ENCODE measurements at places on chromosomes 5 and 9.

- no peak for DNase-seq
Measured at GRCh38 chr5:157343842-157344790, 78.2 kb downstream of the CYFIP2 start.

DNA sequence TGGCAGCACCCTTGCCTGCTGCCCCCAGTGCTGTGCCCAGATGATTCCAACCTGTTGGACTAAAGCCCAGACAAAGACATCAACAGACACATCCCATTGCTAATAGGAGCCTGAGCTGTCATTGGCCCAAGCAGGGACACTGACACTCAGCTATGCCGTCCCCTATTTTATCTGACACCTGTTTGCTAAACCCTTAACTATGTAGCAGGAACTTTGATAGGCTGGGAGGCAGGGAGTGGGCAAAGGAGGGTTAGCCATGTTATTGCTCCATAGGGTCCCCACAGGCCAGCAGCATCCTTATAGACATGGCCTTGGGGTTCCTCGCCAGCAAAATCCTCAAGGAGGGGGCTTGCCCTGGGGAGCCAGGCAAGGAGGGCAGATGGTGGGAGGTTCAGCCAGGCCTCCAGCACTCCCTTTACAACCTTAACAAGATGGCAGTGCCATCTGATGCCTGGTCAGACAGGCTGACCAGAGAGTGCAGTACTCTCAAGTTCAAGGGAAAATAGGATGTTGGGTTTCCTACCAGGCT, 50.4 kb upstream of the CDKN2AIPNL start:
- DNase-seq, result no peak

DNA sequence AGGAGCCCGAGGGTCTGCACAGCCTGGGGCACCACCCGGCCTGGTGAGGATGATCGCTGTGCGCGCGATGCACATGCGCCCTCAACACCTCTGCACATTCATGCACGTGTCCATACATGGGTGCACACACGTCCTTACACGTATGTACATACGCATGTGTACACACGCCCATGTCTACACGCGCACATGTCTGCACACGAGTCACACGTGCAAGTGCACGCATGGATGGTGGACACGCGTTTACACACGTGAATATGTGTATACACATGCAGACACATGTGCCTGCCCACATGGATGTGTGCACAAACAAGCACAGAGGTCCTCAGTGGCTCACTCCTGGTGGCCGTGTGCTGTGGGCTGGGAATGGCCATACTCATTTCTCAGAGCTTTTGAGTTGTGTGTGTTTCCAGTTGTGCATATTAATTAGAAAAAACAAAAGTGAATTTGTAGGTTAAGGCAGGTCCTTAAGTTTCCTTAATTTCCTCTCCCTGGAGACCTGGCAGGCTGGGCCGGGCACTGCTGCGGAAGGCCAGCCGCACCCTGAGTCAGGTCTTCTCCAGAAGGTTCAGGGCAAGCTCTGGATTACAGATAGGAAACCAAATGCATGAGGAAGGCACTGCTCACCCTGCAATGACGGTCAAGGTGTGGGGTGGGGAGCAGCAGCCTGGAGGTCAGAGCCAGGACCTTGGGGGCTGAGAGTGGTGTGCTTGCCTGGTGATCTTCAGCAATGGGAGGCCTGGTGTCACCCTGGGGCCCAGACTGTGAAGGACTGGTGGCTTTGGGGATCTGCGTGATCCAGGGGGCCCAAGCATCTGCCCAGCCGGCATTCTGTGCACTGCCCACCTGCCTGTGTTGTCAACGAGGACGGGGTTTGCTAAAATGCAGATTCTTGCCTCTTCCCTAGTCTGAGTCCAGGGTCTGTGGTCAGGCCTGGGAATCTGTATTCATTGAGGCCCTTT, 1.3 kb upstream of the RNU6ATAC start:
- peak; percentile 40 for DNase-seq

- no peak for DNase-seq
Measured at GRCh38 chr5:53928641-53929040, 368.2 kb downstream of the NDUFS4 start.

DNA sequence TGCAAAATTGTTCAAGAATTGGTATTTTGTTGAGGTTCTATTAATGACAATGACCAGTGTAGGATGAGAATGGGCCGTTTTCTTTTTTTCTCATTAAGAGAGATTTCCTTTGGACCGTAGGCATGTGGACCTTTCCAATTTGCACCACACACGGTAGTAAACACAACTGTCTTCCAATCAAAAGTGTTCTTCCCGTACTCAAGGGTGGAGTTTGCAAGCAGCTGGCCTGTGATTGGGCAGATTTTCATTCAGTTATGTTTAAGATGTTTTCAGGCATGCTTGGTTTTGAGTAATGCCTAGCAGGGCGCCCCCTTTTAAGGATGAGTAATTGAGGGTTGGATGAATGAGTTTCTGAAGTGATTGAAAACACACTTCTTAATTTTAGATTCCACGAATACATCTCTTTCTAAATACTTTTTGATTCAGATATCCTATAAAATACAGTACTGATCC, 2.5 kb downstream of the KDM3B start:
- peak; percentile 74 for DNase-seq

- no peak for DNase-seq
Measured at GRCh38 chr9:34267660-34268059, 61.4 kb downstream of the KIF24 start.

DNA sequence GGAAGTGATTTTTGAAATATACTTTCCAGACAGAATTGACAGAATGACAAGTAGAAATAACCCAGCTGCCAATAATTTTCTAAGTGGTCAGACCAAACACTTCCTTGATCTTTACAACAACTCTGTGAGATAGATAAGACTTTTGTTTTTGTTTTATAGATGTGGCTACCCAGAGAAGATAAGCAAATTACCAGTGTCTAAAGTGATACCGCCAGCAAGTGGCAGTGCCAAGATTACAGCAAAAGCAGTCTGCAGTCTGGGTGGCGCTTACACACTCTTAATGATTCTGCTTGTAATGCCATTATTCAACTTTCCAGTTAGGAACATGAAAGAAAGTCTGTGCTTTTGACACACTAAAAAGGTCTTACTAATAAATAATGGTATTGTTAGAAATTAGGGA, 92.1 kb downstream of the HCN1 start:
- no peak for DNase-seq

GRCh38 chr5:1187234-1187949, 14.0 kb upstream of the SLC6A19 start:
- DNase-seq, result no peak

- no peak for DNase-seq
Measured at GRCh38 chr9:96009690-96010472, 134.4 kb downstream of the ERCC6L2 start.

DNA sequence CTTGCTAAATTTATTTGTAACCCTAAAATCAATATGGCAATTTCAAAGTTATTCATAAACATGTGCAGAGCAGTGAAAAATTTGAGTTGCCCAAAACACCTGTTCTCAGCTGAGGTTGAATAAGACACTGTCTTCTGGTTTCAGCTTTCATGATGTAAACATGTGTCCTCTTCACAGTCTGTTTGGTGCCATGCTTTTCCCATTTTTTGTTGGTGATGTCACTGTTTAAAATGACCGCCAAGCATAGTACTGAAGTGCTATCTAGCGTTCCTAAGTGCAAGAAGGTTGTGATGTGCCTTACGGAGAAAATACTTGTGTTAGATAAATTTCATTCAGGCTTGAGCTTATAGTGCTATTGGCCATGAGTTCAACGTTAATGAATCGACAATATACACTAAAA, 580.8 kb downstream of the ACTL7B start:
- no peak for DNase-seq

GRCh38 chr9:105062222-105062855, 134.4 kb upstream of the ABCA1 start:
- DNase-seq, result no peak

DNA sequence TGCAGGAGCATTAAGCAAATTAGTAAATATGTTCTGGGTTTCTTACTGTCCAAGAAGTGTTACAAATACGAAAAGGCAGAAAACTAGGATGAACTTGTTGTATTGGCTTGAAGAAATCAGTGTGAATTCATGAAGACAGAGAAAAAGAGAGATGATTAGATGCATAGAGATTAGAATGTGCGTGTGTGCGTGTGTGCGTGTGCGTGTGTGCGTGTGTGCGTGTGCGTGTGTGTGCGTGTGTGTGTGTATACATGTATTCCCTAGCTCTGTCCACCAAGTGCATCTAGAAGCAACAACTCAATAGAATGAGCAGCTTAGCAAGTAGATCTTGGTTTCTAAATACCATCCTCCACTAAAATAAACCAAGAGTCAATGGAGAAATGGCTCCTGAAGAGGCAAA, 41.5 kb downstream of the SMIM23 start:
- no peak for DNase-seq

- no peak for DNase-seq
Measured at GRCh38 chr9:114397219-114397847, 9.6 kb upstream of the AKNA start.

DNA sequence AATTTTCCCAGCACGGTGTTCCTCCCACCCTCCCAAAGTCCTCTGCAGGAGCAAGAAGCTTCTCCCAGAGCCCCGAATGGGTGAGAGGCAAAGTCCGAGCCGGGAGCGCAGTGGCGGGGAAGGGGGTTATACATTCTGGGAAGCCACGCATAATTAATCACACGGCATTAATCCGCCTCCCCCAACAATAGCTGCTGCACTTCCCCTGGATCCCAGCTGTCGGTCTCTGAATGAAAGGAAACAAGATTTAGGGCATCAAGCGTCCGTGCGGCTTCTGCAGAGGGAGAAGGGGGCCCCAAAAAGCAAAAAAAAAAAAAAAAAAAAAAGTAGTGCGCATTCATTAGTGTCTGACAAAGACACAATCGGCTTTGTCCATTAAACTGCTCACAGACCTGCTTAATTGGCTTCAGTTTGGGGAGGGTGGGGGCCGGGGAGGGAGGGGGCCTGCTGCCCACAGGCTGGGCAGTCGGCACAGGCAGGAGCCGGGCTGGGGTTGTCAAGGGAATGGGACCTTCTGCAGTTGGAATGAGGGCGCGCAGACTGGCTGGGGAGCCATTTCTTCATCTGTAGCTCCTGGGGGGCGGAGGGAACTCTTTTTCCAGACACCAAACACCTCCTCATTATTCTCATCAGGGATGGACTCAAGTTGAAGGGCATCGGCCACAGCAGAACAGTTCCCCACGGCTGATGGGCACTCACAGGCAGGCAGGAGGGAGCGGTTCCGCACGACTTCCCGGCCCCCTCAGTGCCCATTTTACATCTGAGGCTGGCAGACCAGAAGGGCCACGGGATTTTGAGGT, 3.4 kb downstream of the NOTCH1 start:
- DNase-seq, result no peak

DNA sequence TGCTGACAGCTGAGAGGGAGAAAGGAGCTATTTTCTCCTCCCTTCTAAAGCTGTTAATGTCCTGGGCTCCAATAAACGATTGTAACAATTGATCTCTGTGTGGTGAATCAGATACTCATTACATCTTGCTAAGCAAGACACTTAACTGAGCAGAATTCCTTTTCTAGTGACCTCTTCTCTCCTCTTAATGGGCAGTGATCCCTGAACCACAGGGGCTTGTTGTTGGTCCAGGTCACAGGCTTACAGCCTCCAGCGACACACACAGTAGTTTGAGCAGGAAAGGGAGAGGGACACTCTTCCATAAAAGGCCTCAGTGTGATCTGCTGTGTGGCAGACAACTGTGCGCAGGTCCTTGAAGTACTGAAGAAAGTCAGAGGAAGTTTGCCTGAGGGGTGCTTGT, 58.5 kb upstream of the MYO10 start:
- no peak for DNase-seq

GRCh38 chr5:83451955-83452354, 19.6 kb upstream of the VCAN start:
- DNase-seq, result no peak

DNA sequence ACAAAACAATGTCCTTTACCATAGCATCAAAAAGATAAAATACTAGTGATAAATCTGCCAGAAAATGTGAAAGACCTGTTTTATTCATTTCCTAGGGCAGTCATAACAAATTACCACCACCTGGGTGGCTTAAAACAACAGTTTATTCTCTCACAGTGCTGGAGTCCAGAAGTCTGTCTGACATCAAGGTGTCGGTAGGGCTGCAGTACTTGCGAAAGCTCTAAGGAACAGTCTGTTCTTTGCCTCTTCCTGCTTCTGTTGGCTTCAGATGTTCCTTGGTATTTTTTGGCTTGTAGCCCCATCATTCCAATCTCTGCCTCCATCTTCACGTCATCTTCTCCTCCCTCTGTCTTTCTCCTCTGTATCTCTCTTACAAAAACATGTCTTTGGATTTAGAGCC, 51.0 kb downstream of the PTPDC1 start:
- no peak for DNase-seq

DNA sequence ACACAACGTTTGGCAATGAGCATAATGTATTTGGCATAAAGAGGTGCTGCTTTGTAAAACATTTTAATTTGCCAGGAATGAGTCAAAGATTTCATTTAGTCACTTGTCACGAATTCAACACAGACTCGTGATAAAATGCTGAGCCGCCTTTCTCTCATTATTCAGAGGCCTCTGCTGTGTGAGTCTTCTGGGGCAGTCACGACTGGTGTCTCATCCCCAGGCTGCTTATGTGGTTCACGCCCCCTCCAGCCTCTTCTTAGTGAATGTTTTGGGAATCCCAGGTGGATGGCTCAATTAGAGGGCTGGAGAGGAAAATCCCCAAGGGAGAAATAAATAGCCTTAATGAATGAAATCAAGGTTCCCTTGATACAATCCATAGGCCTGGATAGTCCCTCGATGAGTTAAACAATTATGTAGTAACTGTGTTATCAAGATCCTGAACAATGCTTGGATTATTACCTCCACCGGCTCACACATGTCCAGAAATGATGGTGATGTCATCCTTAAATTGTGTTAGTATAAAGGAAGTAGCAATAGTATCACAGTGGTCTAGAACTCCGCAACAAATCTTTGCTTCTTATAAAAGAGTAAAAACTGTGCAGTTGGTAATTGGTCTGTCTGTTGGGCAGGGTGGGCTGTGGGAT, 192.1 kb upstream of the ADAMTS16 start:
- no peak for DNase-seq

DNA sequence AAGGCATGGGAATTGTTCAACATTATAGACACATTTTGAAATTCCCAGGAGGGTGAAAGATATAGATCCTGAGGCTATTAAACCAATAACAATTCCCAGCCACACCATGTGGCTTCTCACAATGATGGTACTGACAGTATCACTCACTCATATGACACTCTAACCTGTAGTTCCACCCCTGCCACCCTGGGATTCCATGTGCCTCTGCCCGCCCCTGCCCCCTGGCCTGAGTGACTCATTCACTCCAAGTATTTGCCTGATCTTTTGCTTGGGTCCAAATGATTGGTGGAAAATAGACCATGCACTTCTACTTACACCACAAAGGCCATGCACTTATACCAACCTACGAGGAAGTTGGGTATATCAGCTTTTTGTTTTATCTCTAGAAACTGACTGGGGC, 305.2 kb upstream of the DAB2 start:
- DNase-seq, result no peak

DNA sequence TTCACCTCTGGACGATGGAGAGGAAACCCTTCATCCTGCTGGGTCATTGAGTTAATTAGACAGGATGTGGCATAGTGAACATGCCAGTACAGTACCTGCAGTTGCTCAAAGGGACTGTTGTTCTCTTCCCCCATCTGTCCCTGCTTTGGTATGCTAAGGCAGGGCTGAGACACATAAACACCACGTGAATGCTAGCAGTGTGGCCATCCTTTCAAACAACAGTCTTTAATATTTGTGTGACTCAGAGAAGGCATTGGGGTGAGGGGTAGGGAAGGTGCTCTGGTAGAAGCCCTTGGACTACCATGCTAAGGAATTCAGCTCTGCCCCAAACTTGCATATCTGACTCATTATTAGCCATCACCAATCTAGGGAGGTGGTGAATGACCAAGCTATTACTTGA, 180.2 kb upstream of the ZNF618 start:
- DNase-seq, result no peak
